ENCODE measurements at places on chromosomes 3 and 15. TPM values are rescaled to one million over a fixed set of nuclear protein-coding genes. Genes with fewer than 3 reads are reported as not detected.

DNA sequence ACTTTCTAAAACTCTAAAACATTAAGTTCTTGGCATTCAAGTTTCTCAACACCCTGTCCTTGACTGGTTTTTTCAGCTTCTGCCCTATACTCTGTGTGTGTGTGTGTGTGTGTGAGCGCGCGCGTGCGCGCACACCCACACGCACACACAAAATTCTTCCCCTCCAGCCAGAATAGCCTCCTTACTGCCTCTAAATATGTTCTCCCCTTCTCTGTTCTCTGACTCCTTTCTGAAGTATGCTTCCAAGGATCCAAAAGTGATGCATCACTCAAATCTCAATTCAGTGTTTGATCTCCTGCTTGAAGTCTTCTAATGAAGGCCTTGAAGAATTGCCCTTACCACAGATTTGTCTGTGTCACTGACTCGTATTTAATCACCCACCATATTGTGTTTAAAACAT lies 129.8 kb downstream of the SLC25A26 start:
- no peak for DNase-seq

DNA sequence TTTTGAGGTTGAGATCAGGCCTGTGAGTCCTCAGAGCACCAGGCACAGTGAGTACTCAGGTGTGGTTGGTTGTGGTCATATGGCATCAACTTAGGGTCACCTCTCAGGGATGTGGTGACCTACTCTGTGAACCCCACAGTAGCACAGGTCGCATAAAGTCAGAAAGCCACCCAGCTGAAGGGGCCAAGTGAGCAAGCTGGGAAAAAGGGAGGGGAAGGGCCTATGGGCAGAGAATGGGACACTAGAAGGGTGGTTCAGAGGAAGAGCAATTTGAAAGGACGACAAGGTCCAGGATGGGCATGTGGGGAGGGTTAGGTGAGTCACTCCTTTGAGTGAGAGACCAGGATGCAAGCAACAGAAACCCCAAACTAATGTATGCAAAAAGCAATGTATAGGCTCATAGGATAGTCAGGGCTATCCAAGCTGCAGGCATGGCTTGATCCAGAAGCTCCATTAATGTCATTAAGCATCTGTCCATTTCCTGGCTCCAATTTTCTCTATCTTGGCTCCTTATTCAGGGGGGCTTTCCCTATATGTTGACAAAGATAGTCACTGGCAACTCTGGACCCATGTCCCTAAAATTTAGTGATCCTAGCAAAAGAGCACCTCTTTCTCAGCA lies 33.5 kb downstream of the HMCES start:
- DNase-seq: no peak

DNA sequence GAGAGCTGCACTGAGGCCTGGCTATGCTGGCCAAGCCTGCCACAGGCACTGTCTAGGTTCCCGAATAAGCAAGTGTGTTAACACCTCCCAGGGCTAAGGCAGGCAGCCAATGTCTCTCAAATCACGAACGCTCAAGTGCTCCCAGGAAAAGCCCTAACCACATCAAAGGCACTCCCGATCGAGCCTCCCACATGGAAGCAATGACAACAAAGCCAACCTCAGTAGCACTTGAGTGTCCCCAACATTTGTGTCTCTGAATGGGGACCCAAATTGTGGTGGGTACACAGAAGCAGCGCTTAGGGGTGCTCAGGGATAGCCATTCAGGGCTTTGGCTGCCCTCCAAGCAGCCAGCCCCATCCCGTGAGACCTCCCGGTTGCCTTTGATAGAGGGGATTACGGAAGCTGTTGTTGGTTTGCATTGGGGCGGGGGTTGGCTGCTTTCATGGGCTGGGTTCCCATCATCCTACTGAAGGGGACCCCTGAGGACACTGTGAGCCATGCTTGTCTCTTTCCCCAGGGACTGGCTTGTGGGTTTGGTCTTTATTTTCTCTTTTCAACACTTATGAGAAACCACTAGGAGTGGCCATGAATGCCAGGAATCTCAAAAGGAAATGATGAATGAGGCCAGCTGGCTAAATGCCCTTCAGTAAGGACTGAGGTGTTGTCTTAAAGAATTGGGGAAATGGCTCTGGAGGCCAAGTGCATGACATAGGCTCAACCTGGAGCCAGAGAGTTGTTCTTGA lies 234.1 kb upstream of the FEZF2 start:
- DNase-seq: no peak

DNA sequence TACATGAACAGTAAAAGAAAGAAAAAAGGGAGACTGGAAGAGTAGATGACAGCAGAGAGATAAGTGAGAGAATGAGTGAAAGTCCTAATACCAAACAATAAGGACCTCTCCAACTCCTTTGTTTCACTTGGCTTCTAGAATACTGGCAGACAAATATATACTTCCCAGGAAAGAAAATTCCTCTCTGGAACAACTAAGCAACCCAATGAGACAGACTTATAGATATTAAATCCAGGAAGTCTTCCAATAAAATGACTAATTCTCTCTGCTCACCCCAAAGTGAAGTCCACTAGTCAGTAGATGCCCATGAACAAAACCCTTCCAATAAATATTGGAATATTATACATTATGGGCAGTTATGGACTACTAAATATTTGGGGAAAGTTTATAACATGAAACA lies 114.2 kb downstream of the NEDD4 start:
- DNase-seq: no peak

DNA sequence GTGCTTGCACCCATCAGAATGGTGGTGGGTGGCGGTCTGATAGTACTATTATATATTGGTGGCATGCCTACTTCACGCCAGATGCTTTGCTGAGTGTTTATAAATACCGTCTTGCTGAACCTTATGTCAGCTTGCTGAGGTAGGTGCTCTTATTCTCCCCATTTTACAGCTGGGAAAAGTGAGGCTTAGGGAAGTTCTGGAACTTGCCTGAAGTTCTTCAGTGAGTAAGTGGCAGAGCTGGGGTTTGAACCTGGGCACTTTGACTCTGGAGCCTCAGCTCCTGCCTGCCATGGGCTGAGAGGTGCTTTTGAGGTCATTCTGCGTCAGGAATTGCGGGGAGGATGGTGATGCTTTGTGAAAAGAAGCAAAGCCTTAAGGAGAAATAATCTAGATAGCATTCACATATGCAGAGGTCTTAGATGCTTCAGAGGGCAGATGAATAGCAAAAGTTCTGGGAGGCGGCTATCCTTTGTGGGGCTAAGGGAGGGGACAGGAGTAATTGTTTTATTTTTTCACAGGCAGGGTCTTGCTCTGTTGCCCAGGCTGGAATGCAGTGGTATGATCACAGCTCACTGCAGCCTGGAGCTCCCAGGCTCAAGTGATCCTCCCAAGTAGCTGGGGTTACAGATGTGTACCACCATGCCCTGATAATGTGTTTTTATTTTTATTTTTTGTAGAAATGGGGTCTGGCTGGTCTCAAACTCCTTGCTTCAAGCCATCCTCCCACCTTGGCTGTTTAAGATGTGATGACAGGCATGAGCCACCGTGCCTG lies 18.5 kb downstream of the ITPR1 start:
- DNase-seq: no peak

GRCh38 chr3:14204515-14205284 lies 26.1 kb downstream of the LSM3 start:
- no peak for DNase-seq

DNA sequence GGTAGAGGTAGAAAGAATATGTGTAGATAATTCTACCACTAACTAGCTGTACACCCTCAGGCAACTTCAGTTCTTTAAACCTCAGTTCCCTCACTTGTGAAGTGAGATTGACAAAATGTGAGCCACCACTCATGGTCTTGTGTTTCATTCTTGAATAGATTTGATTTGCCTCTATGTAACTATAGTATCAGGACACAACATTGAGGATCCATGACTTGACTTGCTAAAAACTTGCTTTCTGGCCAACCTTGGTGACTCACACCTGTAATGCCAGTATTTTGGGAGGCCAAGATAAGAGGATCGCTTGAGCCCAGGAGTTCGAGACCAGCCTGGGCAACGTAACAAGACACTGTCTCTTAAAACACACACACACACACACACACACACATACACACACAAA lies 115.8 kb upstream of the FLNB start:
- no peak for DNase-seq

- no peak for DNase-seq
These were observed 63.1 kb upstream of the UBE3A start for GRCh38 chr15:25501828-25502446.

GRCh38 chr3:99365979-99366378 lies 272.4 kb upstream of the COL8A1 start:
- no peak for DNase-seq

- DNase-seq: peak; percentile 91
These were observed at the start of gene FRMD4B for GRCh38 chr3:69385723-69386555. FRMD4B (minus strand) TSS chr3:69386088; CDS start chr3:69385989, 99 bp downstream.

- DNase-seq: no peak
These were observed 55.7 kb downstream of the CEMIP start for GRCh38 chr15:80834906-80835305.

GRCh38 chr15:29126821-29127461 lies 142.7 kb downstream of the NSMCE3 start:
- DNase-seq: no peak

DNA sequence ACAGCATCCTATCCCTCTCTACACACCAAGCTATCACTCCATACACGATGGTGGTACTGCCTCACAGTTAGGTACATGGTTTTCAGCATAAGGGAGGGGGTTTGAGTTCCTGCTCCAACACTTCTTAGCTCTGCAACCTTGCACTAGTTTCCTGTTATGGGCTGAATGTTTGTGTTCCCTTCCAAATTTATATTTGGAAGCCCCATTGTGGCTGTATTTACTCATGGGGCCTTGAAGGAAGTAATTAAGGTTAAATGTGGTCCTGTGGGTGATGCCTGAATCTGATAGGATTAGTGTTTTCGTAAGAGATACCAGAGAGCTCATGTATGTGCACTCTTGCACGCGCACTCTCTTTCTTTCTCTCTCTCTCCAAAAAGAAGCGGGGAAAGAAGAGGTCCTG lies 259.4 kb downstream of the RORA start:
- no peak for DNase-seq

- DNase-seq: no peak
These were observed 8.1 kb upstream of the RBP1 start for GRCh38 chr3:139547666-139548065.

DNA sequence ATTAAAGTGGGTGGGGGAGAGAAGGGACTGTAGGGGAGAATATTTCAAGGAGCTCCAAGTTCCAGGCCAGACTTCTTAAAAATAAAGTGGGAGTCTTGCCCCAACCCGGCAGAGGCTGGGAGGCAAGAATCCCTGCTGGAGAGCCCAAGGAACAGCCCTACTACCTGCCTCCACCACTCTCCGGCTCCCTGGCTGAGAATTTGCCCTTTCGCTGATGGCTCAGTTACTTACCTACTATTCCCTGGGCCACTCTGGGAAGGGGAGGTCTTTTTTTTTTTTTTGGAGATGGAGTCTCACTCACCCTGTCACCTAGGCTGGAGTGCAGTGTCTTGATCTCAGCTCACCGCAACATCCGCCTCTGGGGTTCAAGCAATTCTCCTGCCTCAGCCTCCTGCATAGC lies 15.5 kb downstream of the MYL3 start:
- no peak for DNase-seq

DNA sequence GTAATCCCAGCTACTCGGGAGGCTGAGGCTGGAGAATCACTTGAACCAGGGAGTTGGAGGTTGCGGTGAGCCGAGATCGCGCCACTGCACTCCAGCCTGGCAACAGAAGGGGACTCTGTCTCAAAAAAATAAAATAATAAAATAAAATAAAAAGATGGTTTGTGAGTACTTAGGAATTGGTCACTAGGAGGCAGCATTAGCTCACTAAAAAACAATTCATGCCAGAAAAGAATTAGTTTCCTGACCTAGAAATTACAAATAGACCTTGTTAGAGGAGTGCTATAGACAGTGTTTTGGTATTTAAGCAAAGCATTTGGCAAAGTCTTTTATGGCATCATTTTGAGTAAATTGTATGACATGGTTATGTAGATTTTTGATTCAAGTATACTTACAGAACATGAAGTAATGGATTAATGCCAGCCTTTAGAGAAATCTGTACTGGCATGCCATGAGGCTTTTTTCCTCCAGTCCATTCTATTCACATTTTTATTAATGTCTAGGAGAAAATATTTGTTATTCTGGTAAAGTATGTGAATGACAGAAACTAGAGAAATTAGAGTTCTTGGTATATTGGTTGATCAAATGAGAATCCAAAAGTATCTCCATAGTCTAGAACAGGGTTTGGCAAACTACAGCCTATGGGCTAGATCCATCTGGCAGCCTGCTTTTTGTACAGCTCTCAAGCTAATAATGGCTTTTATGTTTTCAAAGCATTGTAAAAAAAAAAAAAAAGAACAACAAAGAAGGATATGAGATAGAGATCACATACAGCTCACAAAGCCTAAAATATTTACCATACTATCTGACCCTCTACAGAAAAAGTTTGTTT lies 81.6 kb downstream of the LRRC49 start:
- DNase-seq: no peak

DNA sequence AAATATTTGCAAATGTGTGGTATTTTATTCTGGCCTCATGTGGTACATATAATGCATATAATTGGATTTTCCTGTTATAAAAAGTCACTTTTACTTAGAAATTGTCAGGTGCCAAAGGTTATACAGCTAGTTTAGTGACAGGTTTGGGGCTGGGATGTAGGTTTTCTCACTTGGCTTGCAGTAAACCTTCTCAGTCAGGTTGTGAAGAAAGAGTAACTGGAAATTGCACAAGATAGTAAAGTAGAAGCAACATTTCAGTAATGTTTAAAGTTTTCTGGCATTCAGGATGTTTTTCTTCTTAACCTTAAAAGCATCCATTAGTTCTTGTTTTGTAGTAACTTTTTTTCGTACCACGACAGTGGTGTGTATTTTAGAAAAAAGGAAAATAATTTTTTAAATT lies 53.9 kb downstream of the MEF2A start:
- DNase-seq: no peak

- DNase-seq: no peak
These were observed 71.0 kb downstream of the PCOLCE2 start for GRCh38 chr3:142817897-142818296.

- DNase-seq: no peak
These were observed 1.1 kb upstream of the GP9 start for GRCh38 chr3:129059311-129059958.

GRCh38 chr3:63986146-63986545 lies 37.1 kb downstream of the PSMD6 start:
- DNase-seq: no peak

DNA sequence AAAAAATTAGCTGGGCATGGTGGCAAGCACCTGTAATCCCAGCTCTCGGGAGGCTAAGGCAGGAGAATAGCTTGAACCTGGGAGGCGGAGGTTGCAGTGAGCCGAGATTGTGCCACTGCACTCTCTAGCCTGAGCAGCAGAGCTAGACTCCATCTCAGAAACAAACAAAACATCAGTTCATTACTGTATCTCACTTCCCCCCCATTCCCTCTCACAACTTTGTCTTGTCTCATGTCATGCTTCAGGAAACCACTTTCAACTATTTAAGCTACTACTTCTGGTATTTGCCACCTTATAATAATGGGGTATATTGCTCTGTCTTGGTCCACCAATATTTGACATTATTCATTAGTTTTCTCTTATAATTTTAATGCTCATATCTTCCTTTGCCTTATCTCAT lies 26.2 kb downstream of the PIK3CA start:
- no peak for DNase-seq

Gene C3orf22
- not detected for total RNA-seq

Gene GPR171
- total RNA-seq: 0.32 TPM

Gene NR1I2
- 0.08 TPM for total RNA-seq

Gene CFAP20DC
- 0.08 TPM for total RNA-seq

Gene CD200
- total RNA-seq: 1.4 TPM

Gene DPPA2
- not detected for total RNA-seq

Gene ST3GAL6
- total RNA-seq: 87.0 TPM

Gene ITGB5
- total RNA-seq: 180 TPM

Gene PGBD4
- total RNA-seq: 1.5 TPM

Gene NPAP1
- not detected for total RNA-seq

Gene THAP10
- total RNA-seq: 3.5 TPM

Gene BFSP2
- not detected for total RNA-seq

Gene FSIP1
- total RNA-seq: 2.0 TPM
